ENCODE measurements at places on chromosomes 7 and 10.

GRCh38 chr10:26725837-26726727, 28.6 kb downstream of the PDSS1 start:
- peak; percentile 92 for DNase-seq

DNA sequence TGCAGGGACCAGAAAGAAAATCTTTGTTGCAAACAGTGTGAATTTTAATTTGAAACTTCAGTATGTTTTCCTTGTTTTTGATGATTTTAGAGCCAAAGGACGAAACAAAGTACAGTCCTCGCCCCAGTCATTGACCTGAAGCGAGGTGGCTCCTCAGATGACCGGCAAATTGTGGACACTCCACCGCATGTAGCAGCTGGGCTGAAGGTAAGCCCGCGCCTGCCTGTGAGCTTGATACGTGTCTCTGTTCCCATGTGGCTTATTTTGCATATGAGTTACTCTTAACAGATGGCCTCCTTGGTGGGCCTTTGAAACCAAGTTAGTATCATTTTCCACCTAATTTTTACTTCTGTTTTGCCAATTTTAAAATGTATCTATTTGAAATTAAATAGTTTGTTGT, 12.3 kb downstream of the RBM17 start:
- no peak for DNase-seq

DNA sequence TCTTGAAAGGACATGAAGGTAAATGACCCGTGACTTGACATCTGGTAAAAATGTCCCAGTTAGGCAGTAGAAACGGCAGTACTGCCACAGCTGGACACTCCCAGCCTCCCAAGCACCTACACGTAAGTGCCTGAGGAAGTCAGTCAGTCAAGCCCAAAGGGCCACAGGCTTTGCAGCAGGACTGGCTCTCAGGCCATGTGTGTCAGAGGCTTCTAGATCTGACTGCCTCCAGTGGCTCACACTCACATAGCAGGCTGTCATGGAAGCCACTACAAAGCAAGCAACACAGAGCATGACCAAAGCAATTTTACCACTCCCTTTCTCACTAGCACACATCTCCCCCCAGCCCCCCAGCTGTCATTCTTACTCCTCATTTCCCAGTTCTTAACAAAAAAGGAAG, 17.8 kb upstream of the CCNJ start:
- DNase-seq: peak; percentile 58

GRCh38 chr7:36657036-36657660, 67.1 kb downstream of the AOAH start:
- no peak for DNase-seq

- DNase-seq: no peak
Measured at GRCh38 chr10:42962902-42963231, 114.0 kb upstream of the RET start.

GRCh38 chr7:28754027-28754426, 204.1 kb downstream of the TRIL start:
- no peak for DNase-seq

- DNase-seq: no peak
Measured at GRCh38 chr7:2000746-2001321, 231.9 kb downstream of the MAD1L1 start.

DNA sequence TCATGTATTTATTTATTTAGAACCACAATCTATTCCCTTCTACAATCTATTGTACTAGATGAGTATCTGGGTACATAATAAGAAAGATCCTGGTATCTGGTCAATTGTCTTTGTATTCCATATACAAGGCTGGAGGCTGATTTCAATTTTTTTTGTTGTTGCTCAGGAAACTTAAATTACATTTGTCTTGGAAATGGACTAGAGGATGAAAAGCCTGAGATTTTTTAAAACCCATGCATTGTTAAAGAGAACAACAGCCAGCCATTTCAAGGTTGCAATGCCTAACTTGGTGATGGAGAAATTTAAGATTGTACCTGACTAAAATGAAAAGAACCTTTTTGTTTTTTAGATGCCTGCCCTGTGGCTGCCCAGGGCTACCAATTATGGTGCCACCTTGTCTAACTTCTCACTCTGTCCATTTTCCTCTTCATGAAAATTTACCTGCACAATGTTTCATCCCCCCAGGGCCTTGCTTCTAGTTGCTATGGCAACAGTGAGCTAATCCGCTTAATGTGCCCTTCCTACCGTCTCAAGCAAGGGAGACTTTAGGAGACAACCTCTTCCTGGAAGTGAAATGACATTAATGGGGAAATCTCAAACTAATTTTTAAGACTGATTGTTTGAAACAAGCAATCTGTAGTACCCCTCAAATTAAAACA, 203.7 kb upstream of the PHYHIPL start:
- DNase-seq: no peak

- DNase-seq: no peak
Measured at GRCh38 chr10:5034588-5034987, 30.9 kb upstream of the AKR1C2 start.

DNA sequence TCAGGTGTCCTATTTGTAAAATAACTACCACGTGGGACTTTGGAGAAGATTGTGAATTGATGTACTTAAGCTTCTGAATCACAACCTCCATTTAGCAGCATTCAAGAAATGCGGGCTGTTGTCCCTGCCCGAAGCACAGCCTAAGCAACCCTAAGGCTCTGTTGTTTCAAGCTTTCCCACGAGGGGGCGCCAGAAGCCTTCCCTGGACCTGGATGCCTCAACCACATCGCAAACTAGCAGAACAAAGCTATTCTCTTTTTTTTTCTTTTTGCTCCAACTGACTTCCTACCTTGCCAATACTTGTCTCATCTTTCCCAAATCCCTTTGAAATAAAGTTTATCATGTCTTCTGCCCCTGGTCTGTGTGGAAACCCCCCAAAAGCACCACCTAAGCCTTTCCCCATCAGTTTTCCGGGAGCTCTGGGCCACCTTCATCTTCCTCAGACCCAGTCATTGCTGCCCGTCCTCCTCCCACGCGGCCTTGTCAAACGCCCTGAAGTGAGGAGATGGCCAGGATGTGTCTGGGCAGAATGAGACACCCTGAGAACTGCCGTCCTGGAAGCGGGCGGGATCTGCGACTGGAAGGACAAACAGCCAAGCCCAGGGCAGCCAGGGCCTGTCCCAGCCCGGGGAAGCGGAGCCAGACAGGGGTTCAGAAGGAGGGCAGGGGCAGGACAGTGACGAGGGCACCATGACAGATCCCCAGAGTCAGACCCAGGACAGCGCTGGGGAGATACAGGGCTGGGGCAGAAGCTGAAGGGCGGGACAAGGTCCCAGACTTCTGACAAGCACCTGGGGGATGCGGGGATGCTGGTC, 112.7 kb downstream of the SLIT1 start:
- peak; percentile 82 for DNase-seq

- DNase-seq: no peak
Measured at GRCh38 chr7:66664590-66665293, 36.1 kb downstream of the KCTD7 start.

- DNase-seq: no peak
Measured at GRCh38 chr10:30625080-30625479, 4.5 kb downstream of the LYZL2 start.

DNA sequence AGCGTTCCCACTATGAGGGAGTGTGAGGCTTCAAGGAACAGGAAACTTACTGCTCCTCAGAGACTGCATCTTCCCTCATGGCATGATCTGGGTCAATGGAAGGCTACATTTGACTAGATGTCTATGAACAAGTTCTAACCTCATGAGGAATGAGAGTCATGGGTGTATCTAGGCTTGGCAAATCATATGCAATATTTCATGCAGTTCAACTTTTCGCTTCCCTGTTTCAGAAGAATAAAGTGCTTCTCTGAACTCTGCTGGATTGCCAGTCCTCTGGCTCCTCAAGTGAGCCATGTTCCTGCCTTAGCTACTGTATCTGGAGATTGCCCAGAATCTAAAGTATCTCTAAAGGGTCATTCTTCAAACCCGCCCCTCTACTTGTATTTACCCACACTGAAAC, 54.3 kb upstream of the SEMA3A start:
- no peak for DNase-seq

- DNase-seq: no peak
Measured at GRCh38 chr7:139762886-139763285, 14.9 kb downstream of the HIPK2 start.

- no peak for DNase-seq
Measured at GRCh38 chr7:158958618-158959017, 102.3 kb downstream of the DYNC2I1 start.

- DNase-seq: no peak
Measured at GRCh38 chr7:101707587-101707986, 78.5 kb upstream of the MYL10 start.
